Type B pancreatic cell (in vitro differentiated cells): ENCODE measurements at places on chromosomes 12 and 14.

GRCh38 chr12:91741932-91742331 is 403.7 kb downstream of the BTG1 start:
- DNase-seq, result no peak
- H3K36me3 ChIP-seq, result no peaks in the 10 kb centered on the region
- no peak overlapping the region for H3K27ac ChIP-seq
- H3K27me3 ChIP-seq, result no peaks in the 10 kb centered on the region
- H3K4me1 ChIP-seq, result no peaks in the 10 kb centered on the region

DNA sequence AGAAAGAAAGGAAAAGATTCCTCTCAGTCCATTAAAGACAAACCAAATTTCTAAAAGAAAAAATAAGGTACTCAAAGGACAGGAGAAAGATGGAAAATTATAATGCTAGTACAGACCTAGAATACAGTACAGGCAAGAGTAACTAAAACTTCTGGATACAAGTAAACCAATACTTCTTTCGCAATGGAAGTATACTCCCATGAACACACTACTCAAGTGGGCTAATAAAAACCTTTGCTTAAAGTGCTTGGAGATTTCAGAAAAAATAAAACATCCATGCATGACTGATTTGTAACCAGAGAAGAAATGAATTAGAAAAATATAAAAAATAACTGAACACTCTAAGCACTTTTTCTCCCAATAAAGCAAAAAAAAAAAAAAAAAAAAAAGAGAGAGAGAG is 3.5 kb downstream of the ZBTB25 start:
- peak overlapping the region; percentile 0 for H3K4me3 ChIP-seq
- DNase-seq, result no peak
- peaks cover 3% of the 10 kb centered on the region for H3K36me3 ChIP-seq
- H3K27me3 ChIP-seq, result no peaks in the 10 kb centered on the region
- peak overlapping the region; percentile 6 for H3K27ac ChIP-seq
- peaks cover 28% of the 10 kb centered on the region for H3K4me1 ChIP-seq

GRCh38 chr12:41189395-41190251 is 1.5 kb downstream of the PDZRN4 start:
- DNase-seq, result no peak
- no peak overlapping the region for H3K27ac ChIP-seq
- H3K4me3 ChIP-seq, result peak overlapping the region; percentile 84
- no peaks in the 10 kb centered on the region for H3K36me3 ChIP-seq

DNA sequence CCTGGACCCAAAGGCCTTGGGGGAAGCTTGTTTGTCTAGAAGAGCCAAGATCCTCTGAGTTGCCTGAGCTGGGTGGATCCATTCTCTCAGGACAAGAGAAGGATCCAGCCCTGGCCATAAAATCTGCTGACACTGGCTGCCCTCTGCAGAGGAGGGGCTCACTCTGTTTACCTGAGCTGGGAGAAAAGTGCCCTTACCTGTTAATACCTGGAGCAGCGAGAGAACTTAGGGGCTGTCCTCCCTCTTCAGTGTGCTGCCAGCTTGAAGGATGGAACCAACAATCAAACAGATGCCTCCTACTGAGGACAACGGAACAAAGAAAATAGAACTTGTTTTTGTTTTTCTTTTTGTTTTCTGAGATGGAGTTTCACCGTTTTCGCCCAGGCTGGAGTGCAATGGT is 7.3 kb upstream of the KRT7 start:
- peaks cover 8% of the 10 kb centered on the region for H3K4me1 ChIP-seq
- DNase-seq, result no peak
- H3K27ac ChIP-seq, result no peak overlapping the region
- no peak overlapping the region for H3K4me3 ChIP-seq
- no peaks in the 10 kb centered on the region for H3K36me3 ChIP-seq

DNA sequence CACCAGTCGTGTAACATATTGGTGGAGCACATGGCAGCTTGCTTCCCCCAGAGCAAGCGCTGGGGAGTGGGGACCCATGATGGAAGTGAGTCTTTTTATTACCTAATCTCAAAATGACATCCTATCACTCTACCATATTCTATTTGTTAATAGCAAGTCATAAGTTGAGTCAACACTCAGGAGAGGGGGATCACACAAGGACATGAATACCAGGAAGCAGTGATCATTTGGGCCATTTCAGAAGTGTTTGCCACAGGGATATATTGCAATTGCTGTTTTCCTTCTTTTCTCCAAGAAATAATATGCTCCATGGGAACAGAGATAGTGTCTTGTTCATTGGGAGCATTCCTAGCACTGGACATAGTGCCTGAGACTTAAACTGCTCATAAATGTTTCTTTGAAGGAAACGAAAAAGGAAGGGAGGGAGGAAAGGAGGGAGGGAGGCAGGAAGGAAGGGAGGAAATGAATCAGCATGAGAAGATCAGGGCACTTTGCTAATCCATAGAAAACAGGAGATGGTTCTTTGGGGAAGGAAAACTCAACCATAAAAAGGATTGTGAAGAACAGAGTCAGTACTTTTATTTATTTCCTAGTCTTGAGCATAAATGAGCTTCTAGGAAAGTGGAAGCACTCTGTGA is 39.2 kb upstream of the EEA1 start:
- H3K4me3 ChIP-seq, result no peak overlapping the region
- no peaks in the 10 kb centered on the region for H3K27me3 ChIP-seq
- no peak for DNase-seq
- no peak overlapping the region for H3K27ac ChIP-seq

- no peaks in the 10 kb centered on the region for H3K36me3 ChIP-seq
- peaks cover 25% of the 10 kb centered on the region for H3K4me1 ChIP-seq
- no peak overlapping the region for H3K4me3 ChIP-seq
These were observed 21.9 kb upstream of the IFT81 start for GRCh38 chr12:110102255-110102654.

- H3K4me3 ChIP-seq, result no peak overlapping the region
- H3K27me3 ChIP-seq, result peaks cover 5% of the 10 kb centered on the region
- no peaks in the 10 kb centered on the region for H3K36me3 ChIP-seq
- DNase-seq, result no peak
- peaks cover 28% of the 10 kb centered on the region for H3K4me1 ChIP-seq
These were observed 136.5 kb upstream of the MYL2 start for GRCh38 chr12:111056618-111057521.

DNA sequence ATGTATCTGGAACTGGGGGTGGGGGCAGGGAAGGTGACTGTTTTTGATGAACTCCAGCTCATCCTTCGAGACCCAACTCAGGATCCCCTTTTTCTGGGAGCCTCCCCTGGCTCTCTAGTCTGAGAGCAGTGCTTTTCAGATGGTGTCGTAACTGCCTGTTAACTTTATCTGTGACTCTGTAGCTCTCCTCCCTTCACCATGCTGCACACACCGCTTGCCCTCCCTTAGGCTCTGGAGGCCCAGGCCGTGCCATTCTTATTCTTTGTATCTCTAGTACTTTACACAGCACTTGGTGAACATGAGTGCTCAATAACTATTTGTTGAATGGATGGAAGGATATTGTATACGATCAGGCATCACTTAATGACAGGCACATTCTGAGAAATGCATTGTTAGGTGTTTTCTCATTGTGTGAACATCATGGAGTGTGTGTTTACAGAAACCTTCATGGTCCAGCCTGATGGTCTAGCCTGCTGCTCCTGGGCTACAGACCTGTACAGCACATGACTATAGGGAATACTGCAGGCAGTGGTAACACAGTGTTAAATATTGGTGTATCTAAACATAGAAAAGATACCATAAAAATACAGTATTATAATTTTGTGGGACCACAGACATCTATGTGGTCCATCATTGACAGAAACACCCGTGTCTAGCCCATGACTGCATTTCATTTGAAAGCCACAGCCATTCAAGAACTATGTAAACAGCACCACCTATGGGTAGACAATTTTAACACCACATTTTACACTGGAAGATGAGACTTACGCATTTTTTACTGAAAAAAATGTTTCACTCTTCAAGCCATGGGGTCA is 91.8 kb downstream of the EML1 start:
- H3K36me3 ChIP-seq, result no peaks in the 10 kb centered on the region
- H3K27ac ChIP-seq, result no peak overlapping the region
- peaks cover 6% of the 10 kb centered on the region for H3K4me1 ChIP-seq
- H3K4me3 ChIP-seq, result no peak overlapping the region
- H3K27me3 ChIP-seq, result no peaks in the 10 kb centered on the region

DNA sequence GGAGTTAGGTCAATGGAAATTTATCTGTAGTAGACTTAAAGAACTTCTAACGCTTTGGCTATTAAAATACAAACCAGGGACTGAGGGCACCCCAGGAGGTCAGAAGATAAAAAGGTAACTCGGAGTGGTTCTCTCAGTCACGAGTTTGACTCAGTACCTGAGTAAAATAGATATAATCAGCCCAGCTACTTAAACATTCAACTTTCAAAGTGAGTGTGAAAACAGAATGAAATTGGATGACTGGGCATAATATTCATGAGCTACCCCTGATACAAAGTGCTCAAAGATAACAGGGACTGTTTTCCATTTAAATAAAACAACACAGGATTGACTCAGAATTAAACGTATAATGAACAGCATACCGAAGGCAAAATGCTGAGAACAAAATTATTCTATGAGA is 75.0 kb downstream of the FOXN3 start:
- no peak for DNase-seq
- H3K4me1 ChIP-seq, result peaks cover 37% of the 10 kb centered on the region
- H3K27ac ChIP-seq, result no peak overlapping the region
- peaks cover 25% of the 10 kb centered on the region for H3K36me3 ChIP-seq

DNA sequence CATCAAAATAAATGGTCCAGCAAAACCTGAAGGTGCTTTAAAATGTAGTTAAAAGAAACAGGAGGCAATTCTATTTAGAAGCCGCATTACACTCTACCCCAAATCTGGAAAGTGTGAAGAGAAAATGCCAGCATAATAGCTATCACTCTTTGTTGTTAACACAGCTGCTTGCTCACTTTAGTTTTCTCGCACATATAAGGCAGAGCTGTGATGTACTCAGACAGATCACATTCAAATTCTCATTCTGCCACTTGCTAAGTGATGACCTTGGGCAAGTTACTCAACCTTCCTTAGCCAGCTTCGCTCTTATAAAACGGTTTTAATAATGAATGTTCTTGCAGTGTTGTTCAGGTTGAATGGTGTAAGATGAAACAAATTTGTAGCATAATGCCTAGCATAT is 56.0 kb upstream of the MGAT4C start:
- H3K27me3 ChIP-seq, result no peaks in the 10 kb centered on the region
- DNase-seq, result no peak
- H3K36me3 ChIP-seq, result no peaks in the 10 kb centered on the region
- no peaks in the 10 kb centered on the region for H3K4me1 ChIP-seq
- no peak overlapping the region for H3K27ac ChIP-seq
